ENCODE measurements at places on chromosomes 6 and 20. TPM values are rescaled to one million over a fixed set of nuclear protein-coding genes. Genes with fewer than 3 reads are reported as not detected.

The MAS1 gene
- total RNA-seq, result not detected

The NRSN1 gene
- not detected for total RNA-seq

The PDE7B gene
- total RNA-seq, result 0.68 TPM

The PLCB4 gene
- total RNA-seq, result not detected

The FAM229B gene
- 2.7 TPM for total RNA-seq

Measured in activated CD4-positive, alpha-beta memory T cell treated with anti-CD3 and anti-CD28 coated beads, Interleukin-2, amount 10 ng/mL, durations not matched to agents 7 days and 5 days (primary cell).